ENCODE measurements at places on chromosomes 5 and 9. TPM values are rescaled to one million over a fixed set of nuclear protein-coding genes. Genes with fewer than 3 reads are reported as not detected.
A peak's percentile ranks its signal among the peaks of the same experiment; 100 is the strongest.

GHR gene
- 15.2 TPM for total RNA-seq

DNA sequence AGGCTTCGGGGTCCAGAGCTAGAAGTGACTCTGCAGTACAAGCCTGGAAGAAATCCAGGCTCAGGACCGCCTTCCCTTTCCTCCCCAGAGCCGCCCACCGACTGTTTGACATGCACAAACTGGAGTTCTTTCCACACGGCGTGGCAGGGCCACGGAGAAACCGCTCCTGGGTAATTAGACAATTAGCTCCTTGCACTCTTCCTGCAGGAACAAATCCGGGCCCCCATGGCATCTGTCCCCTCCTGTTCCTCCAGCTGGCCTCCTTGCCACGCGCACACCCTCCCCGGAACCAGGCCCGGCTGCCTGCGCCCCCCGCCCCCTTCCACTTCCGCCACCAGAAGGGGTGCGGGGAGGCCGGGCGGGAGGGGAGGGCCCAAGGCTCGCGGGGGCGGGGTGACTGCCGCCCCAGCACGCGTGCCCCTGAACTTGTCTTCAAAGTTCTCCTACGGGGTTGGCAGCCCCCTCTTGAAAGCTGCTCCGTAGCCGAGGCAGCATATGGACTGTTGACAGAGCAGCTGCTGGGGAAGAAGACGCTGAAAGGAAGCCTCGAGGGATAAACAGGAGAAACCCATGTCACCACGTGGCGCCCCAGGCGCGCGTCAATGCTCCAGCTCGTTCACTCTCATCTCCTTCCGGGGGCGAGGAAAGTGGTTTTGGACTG is 74.3 kb downstream of the SEC61B start:
- DNase-seq: peak; percentile 72

DNA sequence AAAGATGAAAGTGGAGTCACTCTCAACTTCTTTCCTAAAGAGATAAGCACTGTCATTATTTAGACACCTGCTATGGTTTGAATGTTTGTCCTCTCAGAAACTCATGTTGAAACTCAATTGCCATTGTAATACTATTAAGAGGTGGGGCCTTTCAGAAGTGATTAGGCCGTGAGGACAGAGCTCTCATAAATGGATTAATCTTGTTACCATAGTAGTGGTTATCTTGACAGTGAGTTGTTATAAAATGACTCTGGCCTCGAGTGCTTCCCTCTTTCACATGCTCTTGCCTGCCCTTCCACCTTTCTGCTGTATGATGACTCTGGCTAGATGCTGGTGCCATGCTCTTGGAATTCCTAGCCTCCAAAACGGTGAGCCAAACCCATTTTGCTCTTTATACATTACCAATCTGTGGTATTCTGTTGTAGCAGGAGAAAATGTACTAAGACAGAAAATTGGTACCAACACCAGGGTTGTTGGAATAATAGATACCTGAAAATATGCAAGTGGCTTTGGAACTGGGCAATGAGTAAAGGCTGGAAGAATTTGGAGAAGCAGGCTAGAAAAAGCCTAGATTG is 38.0 kb downstream of the GDA start:
- DNase-seq: no peak

- DNase-seq: no peak
Observed at GRCh38 chr5:148416416-148416815, 32.7 kb downstream of the FBXO38 start.

Measured in muscle of leg (tissue), 16 donors.